ENCODE measurements at places on chromosomes 1 and 21.

GRCh38 chr1:205616563-205617293 is 15.1 kb downstream of the ELK4 start:
- no peak for DNase-seq

DNA sequence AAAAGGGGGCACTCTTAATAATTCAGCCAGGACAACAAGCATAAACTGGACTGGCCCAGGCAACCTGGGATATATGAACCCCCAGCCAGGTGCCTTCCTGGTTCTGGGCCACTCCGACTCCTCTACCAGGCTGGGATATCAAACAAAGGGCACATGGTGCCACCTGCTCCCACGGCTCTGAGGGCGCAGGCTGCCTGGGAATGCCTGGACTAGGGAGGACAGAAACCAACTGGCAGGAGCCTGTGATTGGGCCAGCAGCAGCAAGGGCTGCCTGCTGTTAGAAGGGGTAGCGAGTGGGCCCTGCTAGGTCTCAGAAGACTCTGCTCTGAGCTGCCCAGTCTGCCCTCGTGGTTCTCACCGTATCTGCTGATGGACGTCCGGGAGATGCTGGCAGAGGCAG is 123.2 kb upstream of the CD34 start:
- DNase-seq, result no peak

GRCh38 chr1:15408890-15409387 is 749 bp upstream of the EFHD2 start:
- DNase-seq, result no peak

DNA sequence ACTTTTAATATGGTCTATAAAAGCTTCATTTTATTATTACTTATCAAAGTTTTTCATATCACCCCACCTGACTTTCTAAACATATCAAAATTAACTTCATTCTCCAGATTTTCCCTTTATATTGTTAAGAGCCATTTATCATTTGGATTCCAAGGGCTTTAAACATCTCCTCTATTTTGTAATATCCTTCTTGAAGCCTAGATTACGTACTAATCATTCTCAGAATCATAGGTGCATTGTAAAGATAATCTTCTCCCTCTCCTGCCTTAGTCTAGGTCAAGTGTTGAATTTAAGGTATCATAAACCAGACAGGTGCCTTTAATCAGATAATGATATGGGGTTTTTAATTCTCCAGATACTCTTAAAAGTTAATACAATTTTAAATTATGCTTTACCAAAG is 128.3 kb downstream of the LRRC40 start:
- DNase-seq, result no peak

- no peak for DNase-seq
Observed at GRCh38 chr1:153190373-153190772, 12.9 kb upstream of the LELP1 start.

GRCh38 chr1:203133970-203134725 is 6.6 kb downstream of the ADORA1 start:
- DNase-seq, result peak; percentile 57

- DNase-seq, result no peak
Observed at GRCh38 chr21:44050276-44050675, 38.2 kb downstream of the TRAPPC10 start.

- DNase-seq, result no peak
Observed at GRCh38 chr1:74470936-74471335, 41.5 kb downstream of the LRRC53 start.

DNA sequence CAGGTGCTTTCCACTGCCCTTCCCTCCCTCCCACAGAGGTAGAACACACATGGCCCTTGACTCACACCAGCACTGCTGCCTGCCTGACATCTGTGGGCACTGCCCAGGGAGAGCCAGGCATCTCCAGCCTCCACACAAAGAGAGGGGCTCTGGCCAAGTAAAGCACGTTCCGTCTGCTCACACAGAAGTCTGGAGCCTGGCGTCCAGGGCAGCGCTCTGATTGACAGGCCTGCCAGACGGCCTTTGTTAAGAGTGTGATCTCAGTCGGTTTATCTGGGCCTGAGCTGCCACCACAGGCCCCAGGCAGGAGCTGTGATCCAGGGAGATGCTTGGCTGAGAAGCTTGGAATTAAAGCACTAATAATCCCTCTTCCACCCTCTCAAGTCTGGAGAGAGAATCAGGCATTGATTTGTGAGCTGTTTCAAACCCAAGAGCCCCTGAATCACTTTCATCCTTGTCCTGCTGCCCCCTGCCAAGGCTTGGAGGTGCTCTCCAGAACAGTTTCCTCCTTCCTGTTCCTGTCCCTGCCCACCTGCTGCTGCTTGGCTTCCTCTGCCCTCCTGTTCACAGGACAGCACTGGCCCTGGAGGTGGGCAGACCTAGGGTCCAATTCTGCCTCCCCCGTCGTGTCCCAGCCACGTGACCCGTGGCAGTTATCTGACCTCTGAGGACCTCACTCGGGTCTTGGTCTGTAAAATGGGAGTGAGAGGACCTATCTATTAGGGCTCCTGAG is 3.7 kb downstream of the DMRTB1 start:
- DNase-seq, result no peak

DNA sequence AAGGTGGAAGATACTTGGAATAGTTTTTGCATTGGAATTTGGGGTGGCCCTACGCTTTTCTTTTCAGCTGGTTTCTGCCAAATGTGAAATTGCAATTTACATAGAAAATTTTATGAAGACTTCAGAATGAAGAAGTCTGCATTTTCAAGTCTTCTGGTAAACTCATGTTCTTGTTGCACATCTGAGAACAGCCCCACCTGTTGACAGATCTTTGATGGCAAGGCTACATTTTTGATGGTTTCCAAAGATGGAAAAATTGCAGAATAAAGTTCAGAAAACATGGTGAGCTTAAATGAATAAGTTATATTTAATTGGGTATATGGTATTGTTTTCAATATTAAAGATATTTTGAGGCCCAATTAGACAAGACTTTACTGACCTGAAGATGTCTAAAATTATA is 25.4 kb downstream of the OLFM3 start:
- no peak for DNase-seq

- DNase-seq, result no peak
Observed at GRCh38 chr1:154318386-154318785, 2.5 kb upstream of the AQP10 start.

GRCh38 chr1:182679684-182680083 is 4.7 kb downstream of the RGS8 start:
- DNase-seq, result no peak

- DNase-seq, result peak; percentile 62
Observed at GRCh38 chr1:162498496-162498810, 835 bp downstream of the UHMK1 start.

GRCh38 chr1:171110621-171111326 is 20.1 kb downstream of the FMO3 start:
- DNase-seq, result no peak

GRCh38 chr1:182340233-182341058 is 51.1 kb downstream of the GLUL start:
- DNase-seq, result no peak

DNA sequence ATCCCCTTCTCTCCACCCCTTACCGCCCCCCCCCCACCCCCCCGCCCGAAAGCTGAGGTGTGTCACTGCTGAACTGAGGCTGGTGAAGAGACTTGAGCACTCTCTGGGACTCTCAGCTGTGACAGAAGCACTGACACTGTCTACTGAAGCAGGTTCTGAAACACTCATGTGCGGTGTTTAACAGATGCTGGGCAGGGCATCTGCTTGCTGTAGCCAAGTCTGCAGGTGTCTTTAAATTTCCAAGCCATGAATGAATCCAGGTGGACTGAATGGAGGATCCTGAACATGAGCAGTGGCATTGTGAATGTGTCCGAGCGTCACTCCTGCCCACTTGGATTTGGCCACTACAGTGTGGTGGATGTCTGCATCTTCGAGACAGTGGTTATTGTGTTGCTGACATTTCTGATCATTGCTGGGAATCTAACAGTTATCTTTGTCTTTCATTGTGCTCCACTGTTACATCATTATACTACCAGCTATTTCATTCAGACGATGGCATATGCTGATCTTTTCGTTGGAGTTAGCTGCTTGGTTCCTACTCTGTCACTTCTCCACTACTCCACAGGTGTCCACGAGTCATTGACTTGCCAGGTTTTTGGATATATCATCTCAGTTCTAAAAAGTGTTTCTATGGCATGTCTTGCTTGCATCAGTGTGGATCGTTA is at the start of gene GPR52:
Gene GPR52 (plus strand): TSS at position 99 of the 665 bp plus-strand sequence. CDS start 148 bp downstream, at position 247.
- no peak for DNase-seq

DNA sequence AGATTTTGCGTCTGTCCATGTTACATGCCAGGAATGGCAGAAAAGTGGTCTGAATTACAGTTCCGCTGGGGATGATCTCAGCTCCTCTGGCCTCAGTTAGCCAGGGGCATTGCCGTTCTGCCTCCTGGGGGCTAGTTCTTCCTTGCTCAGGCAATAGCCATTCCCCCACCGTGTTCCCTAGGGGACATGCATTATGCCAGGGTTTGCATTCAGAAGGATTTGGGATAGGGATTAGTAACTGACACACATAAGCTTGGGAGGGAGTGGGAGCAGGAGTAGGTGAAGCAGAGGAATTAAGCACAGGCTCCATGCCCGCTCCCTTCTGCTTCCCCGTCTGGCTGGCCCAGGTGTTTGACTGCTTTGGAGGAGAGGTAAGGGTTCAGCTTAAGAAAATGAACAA is 12.7 kb downstream of the LRRC71 start:
- DNase-seq, result no peak

DNA sequence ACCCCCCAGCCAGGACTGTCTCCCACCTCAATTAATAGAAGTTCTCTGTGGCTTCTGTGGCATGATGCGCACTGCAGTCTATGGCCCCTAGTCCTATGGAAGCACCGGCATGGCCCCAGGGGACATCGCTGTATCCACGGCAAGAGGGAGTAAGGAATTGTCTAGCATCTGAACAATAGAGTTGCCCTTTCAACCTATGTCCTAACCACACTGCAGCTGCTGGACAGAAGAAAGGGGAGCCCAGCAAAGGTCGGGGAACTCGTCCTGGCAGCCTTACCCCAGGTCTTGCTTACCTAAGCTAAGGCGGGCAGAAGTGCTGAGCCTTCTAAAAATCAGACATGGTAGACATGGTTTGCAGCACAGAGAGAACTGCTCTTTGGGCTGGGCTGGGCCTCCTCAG is 103.3 kb upstream of the EDN2 start:
- no peak for DNase-seq

DNA sequence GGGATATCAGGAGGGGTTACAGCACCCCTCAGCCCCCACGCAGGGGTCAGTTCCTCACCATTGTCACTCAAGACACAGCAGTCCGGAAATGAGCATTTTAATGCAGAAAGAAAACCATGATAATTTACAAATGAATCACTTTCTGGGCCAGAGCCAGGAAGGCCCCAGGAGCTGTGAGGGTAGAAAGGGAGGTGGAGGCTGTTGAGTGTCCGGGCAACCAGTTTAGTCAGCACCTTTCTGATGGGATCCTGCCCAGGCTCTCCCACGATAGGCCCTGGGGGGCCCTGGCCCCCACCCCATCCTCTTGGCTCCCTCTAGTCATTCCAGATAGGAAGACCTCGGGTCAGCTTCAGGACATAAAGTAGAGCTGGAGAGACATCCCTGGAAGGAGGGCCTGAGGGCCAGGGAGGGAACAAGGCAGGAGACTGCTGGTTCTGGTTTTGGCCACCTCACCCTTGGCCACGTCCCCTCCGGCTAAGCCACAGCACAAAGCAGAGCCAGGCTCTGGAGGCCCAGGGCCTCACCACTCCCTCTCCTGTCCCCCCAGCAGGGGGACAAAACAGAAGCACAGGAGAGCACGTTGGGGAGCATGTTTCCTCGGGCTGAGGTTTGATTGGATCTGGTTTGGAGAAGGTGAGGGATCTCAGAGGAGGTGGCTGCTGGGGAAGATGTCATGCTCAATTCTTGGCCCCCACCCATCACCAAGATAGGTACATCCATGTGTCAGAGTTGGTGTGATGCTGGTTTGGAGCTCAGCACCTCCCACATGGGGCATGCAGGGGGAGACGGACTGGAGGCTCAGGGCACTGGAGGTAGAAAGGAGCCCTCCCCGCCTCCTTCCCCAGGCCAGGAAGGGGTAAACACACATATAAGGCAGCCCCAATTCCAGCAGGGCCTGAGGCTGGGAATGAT is 20.6 kb downstream of the ETNK2 start:
- no peak for DNase-seq
